Lower lobe of right lung (tissue), 2 donors: ENCODE measurements at places on chromosomes 7 and 10. TPM values are rescaled to one million over a fixed set of nuclear protein-coding genes. Genes with fewer than 3 reads are reported as not detected.

NPSR1 gene
- not detected for total RNA-seq

EVX1 gene
- total RNA-seq: not detected

GRCh38 chr7:150322114-150322832, 882 bp upstream of the LRRC61 start:
- DNase-seq: no peak

DNA sequence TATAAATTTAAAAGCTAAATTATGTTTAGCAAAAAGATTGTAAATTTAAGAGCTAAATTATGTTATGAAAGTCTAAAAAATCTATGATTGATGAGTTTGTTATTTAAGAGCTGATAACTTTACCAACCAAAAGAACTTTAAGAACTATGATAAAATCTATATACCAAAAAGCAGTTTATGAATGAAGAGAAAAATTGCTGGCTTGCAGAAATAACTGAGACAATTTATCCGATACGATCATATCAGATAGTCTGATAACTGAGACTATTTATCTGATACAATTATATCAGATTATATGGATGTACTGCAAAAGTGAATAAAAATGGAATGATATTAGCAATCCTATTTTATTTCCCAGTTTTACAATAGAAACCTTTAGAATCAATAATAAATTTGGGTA, 50.2 kb downstream of the IQUB start:
- no peak for DNase-seq

GRCh38 chr7:54343511-54343910, 198.7 kb upstream of the VSTM2A start:
- DNase-seq: no peak
